ENCODE measurements at places on chromosomes 12 and 14.

DNA sequence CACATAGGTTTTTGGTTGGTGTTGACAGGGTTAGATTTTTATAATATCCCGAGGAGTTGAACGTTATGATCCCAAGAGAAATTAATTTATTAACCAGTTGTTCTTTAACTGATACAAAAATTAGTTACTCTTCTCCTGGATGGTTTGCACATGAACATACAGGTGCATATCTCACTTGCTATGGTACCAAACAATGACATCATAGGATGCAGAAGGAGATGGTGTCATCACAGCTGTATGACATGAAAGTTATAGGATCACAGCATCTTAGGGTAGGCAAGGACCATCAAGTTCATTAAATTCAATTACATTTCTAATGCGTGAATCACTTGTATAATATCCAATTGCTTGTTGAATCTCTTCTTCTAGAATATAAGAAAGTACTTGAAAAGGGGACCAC is 175.8 kb downstream of the PAH start:
- DNase-seq = no peak

DNA sequence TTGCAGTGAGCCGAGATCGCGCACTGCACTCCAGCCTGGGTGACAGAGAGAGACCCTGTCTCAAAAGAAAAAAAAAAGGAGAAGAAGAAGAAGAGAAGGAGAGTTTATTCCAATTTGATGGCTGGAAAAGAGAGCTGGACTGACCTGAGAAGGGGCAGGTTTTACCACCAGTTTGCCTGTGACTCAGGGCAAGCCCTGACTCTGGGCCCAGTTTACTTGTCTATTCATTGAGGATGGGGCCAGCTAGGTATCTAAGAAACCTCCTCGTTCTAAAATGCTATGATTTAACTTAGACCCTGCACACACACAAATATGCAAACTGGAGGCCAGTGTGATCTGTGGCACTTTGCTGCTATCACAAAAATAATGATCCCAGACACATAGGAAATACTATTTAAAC is 155.0 kb downstream of the FOXN3 start:
- no peak for DNase-seq

DNA sequence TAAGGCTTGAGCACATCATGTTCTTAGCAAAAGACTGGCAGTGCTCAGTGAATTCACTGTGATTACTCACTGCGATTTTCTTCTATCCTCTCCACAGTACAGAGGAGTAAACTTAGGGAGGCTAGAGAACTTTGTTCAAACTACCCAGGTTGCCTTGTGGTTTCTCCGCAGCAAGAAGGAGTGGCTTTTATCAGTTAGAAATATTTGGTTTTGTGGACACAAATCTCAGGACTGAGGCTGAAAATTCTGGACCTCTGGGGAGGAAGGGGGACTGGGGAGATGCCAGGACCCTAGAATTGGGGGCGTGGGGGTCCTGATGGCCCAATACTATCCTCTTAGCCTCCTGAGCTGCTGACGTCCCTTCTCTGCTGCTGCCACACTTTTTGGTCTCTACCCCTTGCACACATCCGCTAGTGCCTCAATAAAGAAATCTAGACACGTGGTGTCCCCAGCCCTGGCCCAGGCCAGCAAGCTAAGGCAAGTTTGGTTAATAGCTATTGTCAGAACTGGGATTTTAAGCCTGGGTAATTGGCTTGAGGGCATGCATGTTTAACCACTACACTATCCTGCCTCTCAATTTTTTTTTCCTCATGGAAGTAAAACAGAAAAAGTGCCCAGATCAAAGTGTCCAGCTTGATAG is 842 bp downstream of the OAS2 start:
- no peak for DNase-seq

DNA sequence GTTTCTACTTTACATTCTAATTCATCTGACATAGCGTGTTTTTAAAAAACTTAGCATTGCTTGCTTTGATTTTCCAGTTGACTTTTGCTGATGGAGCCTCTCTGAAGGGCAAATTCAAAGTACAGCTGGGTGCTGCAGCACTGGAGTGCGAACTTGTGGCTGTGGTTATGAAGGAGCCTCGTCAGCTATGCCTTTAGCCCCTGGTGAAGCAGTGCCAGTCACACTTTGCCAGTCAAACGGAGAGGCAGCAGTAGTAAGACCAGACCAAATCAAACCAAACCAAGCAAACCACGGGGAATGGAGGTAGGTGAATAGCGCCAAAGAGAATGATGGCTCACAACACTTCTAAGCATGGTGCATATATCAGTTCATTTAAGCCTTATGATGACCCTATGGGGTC is 15.1 kb upstream of the SLC38A2 start:
- DNase-seq = no peak

GRCh38 chr14:28975084-28975483 is 208.5 kb downstream of the FOXG1 start:
- no peak for DNase-seq
